ENCODE measurements at places on chromosomes 4 and X.
A peak's percentile ranks its signal among the peaks of the same experiment; 100 is the strongest.

DNA sequence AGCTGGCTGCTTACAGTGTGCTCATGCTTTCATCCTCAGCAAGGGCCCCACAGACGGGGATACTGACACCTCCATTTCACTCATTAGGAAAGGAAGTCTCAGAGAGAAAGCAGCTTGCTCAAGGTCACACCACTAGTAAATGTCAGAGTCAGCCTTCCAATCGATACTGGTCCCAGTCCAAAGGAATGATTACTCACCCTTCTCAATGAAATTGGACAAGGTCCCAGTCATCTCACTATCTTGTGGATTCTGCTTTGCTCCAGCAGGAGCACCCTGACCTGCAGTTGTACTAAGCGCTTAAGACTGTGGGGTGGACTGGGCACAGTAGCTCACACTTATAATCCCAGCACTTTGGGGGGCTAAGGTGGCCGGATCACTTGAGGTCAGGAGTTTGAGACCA is 132.2 kb upstream of the SLC34A2 start:
- H3K4me1 ChIP-seq, result no peaks in the 10 kb centered on the region
- no peak overlapping the region for H3K27ac ChIP-seq
- no peak for DNase-seq
- H3K4me3 ChIP-seq, result no peak overlapping the region

- no peak overlapping the region for H3K27ac ChIP-seq
- H3K27me3 ChIP-seq, result no peaks in the 10 kb centered on the region
- H3K4me1 ChIP-seq, result peaks cover 9% of the 10 kb centered on the region
- H3K36me3 ChIP-seq, result no peaks in the 10 kb centered on the region
These were observed 31.5 kb downstream of the REELD1 start for GRCh38 chr4:146245850-146246249.

DNA sequence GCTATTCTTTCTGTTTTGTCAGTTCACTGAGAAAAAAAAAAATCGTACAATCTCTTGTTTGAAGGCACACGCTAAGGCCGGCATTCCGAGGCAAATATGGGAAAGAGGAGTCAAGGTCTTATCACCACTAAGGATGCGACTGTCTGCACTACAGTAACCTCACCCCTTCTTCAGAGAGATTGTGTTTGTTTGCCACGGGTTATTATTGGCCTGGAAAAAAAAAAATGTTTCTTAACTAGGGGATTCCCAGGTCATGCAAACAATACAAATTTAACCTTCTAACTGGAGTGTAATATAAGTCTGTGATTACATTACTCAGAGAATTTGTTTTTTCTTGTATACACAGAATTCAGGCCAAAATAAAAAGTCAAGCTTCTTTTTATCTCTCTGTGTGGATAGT is 168.3 kb downstream of the TMA16 start:
- H3K27me3 ChIP-seq, result no peaks in the 10 kb centered on the region
- peak overlapping the region; percentile 94 for H3K27ac ChIP-seq
- no peaks in the 10 kb centered on the region for H3K36me3 ChIP-seq
- H3K4me1 ChIP-seq, result peaks cover 61% of the 10 kb centered on the region
- no peak overlapping the region for H3K4me3 ChIP-seq

GRCh38 chr4:153234885-153235284 is 30.6 kb downstream of the TRIM2 start:
- no peaks in the 10 kb centered on the region for H3K27me3 ChIP-seq
- no peaks in the 10 kb centered on the region for H3K4me1 ChIP-seq
- H3K4me3 ChIP-seq, result no peak overlapping the region

- H3K27ac ChIP-seq, result no peak within 1 kb of the TSS
- peaks cover 5% of the 10 kb centered on the region for H3K27me3 ChIP-seq
- H3K4me3 ChIP-seq, result no peak within 1 kb of the TSS
- no peaks in the 10 kb centered on the region for H3K4me1 ChIP-seq
- DNase-seq, result no peak
- H3K36me3 ChIP-seq, result no peaks in the 10 kb centered on the region
These were observed at the start of gene IL1RAPL2 for GRCh38 chrX:104565791-104566680. Gene IL1RAPL2 (plus strand): TSS chrX:104566199.

- no peak overlapping the region for H3K27ac ChIP-seq
- H3K36me3 ChIP-seq, result no peaks in the 10 kb centered on the region
- H3K4me3 ChIP-seq, result no peak overlapping the region
- no peaks in the 10 kb centered on the region for H3K27me3 ChIP-seq
- no peaks in the 10 kb centered on the region for H3K4me1 ChIP-seq
These were observed 40.4 kb upstream of the HMX1 start for GRCh38 chr4:8912089-8912455.

DNA sequence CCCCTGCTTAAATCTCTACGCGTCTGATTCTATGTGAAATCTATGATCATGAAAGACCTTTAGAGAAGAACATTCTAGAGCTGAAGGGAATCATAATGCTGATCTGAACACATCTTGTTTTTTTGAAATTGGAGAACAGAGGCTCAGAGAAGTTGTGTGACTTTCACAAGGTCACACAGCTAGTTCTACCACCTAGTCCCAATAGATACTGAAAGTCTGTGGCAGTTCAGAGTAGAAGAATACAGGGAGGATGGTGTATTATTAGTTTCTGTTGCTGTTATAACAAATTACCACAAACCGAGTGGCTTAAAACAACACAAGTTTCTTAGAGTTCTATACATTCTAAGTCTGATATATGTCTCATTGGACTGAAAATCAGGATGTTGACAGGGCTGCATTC is 14.5 kb downstream of the CYP2U1 start:
- no peak overlapping the region for H3K4me3 ChIP-seq
- DNase-seq, result no peak
- H3K27me3 ChIP-seq, result no peaks in the 10 kb centered on the region
- peaks cover 2% of the 10 kb centered on the region for H3K36me3 ChIP-seq

DNA sequence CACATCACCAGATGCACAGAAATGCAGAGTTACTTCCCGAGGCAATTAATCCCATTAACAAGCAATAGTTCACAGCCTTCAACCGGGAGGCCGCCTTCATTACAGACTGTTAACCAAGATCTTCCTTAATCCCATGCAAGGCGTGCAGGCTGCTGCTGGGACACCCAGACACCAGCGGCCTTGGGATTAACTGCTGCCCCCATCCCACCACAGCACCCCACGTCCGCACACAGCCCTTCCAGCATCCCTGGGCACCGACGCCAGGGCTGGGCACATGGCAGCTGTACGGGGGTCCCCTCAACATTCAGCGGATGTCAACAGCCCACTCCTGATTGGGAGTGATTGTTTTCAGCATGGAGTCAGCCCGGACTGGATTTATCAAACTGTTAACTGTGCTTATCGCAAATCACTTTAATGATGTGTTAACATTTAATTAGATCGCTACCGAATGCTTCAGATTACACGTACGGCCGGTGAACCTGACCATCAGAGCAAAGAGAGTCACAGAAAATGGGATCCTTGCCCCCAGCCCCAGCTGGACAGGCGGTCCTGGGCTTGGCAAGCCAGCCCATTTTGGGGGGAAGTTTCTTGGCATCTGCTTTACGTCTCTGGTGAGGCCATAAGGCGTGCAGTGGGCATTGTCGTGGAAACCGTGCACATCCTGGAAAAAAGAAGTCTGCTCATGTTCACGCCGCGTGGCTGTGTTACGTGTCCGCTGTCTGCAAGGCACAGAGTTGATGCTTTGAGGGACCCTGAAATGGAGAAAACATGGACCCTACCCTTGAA is 126.4 kb downstream of the HMX1 start:
- H3K4me1 ChIP-seq, result no peaks in the 10 kb centered on the region
- H3K36me3 ChIP-seq, result no peaks in the 10 kb centered on the region
- no peak overlapping the region for H3K4me3 ChIP-seq

DNA sequence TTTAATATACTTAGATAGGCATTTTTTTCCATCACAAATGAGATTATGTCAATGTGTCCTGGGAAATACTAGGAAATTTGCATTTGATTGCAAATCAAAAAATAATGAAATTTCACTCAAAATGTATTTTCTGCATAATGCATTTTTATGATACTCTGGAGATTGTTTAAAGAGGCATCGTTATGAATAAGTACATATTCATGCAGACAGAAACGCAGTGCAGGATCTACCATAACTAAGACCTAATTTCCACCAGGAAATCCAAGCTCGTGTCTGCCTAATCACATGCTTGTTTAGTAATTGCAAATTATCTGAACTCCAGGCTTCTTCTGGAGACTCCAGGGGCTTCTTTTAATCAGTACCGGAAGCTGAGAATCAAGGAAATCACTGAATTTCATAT is 163.5 kb upstream of the MXRA5 start:
- H3K4me3 ChIP-seq, result no peak overlapping the region
- no peak for DNase-seq
- H3K36me3 ChIP-seq, result no peaks in the 10 kb centered on the region

GRCh38 chr4:83074086-83074704 is 39.2 kb downstream of the COPS4 start:
- H3K27me3 ChIP-seq, result no peaks in the 10 kb centered on the region
- peaks cover 16% of the 10 kb centered on the region for H3K4me1 ChIP-seq
- DNase-seq, result peak; percentile 85

GRCh38 chr4:13612569-13612968 is 15.0 kb downstream of the BOD1L1 start:
- no peaks in the 10 kb centered on the region for H3K27me3 ChIP-seq
- H3K36me3 ChIP-seq, result peaks cover 18% of the 10 kb centered on the region
- peaks cover 57% of the 10 kb centered on the region for H3K4me1 ChIP-seq
- no peak for DNase-seq

- no peak for DNase-seq
- no peaks in the 10 kb centered on the region for H3K27me3 ChIP-seq
- H3K4me3 ChIP-seq, result no peak overlapping the region
- peaks cover 9% of the 10 kb centered on the region for H3K4me1 ChIP-seq
- no peak overlapping the region for H3K27ac ChIP-seq
- H3K36me3 ChIP-seq, result no peaks in the 10 kb centered on the region
These were observed 8.2 kb downstream of the MSANTD1 start for GRCh38 chr4:3257103-3257555.

GRCh38 chrX:8724300-8724699 is 7.6 kb downstream of the ANOS1 start:
- no peaks in the 10 kb centered on the region for H3K4me1 ChIP-seq
- H3K27me3 ChIP-seq, result no peaks in the 10 kb centered on the region
- no peaks in the 10 kb centered on the region for H3K36me3 ChIP-seq
- H3K27ac ChIP-seq, result no peak overlapping the region
- DNase-seq, result no peak

DNA sequence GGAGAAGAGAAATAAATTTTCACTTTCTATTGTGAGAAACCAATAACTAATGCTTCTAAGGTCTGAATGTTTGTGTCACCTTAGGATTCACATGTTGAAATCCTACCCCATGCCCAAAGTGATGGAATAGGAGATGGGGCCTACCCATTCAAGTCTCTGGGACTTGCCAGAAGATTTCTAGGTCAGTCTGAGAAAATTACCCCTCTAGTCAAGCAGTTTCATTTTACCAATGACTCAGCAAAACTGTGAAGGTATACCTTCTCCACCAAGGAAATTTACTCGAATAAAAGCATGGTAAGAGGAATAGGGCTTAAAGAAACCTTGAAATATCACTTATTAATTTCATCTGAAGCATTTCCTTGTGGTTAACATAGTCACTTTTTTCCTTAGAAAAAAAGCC is 23.5 kb upstream of the PAPSS1 start:
- no peak overlapping the region for H3K4me3 ChIP-seq
- H3K27ac ChIP-seq, result no peak overlapping the region
- H3K4me1 ChIP-seq, result no peaks in the 10 kb centered on the region

- no peaks in the 10 kb centered on the region for H3K27me3 ChIP-seq
- no peak for DNase-seq
- no peaks in the 10 kb centered on the region for H3K4me1 ChIP-seq
- no peak overlapping the region for H3K4me3 ChIP-seq
- H3K36me3 ChIP-seq, result no peaks in the 10 kb centered on the region
These were observed 223.8 kb upstream of the MAGEC2 start for GRCh38 chrX:142428916-142429315.

DNA sequence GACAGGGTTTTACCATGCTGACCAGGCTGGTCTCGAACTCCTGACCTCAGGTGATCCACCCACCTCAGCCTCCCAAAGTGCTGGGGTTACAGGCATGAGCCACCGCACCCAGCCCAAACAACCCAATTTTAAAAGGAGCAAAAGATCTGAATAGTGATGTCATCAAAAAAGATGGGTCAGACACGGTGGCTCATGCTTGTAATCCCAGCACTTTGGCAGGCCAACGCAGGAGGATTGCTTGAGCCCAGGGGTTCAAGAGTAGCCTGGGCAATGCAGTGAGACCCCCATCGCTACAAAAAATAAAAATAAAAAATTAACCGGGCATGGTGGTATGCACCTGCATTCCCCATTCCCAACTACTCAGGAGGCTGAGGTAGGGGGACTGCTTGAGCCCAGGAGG is 6.1 kb downstream of the ELF2 start:
- peaks cover 5% of the 10 kb centered on the region for H3K4me1 ChIP-seq
- no peaks in the 10 kb centered on the region for H3K27me3 ChIP-seq
- no peak overlapping the region for H3K4me3 ChIP-seq
- H3K36me3 ChIP-seq, result no peaks in the 10 kb centered on the region
- no peak for DNase-seq

- DNase-seq, result no peak
- H3K27ac ChIP-seq, result no peak overlapping the region
- H3K36me3 ChIP-seq, result no peaks in the 10 kb centered on the region
- no peaks in the 10 kb centered on the region for H3K27me3 ChIP-seq
These were observed 92.4 kb downstream of the PPP2R2C start for GRCh38 chr4:6379767-6380745.

DNA sequence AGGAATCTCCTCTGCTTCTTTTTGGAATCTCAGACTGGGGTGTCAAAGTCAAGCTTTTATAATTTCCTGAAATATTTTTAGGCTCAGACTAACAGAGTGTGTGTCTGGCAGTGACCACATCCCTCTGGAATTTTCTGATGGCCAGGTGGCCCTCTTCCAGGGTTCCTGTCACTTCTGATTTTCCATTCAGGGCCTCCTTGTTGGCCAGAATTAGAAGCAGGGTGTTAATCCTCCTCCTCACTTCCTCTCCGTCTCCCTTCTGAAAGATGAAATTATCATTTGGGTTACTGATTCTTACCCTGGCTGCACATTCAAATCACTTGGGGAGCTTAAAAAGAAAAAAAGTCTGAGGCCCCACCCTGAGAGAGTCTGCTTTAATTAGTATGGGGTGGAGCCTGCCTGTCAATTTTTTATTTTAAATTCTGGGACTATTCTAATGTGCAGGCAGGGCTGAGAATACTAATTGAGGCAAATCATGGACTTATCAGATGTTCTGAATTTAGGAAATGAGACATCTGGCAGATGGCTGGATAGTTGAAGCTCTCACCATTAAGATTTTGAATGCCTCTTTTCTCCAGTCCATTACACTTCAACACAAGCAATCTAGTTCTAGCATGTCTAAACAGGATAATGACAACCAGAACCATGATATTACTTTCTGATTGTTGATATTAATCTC is 43.2 kb downstream of the HAND2 start:
- H3K27ac ChIP-seq, result no peak overlapping the region
- H3K4me1 ChIP-seq, result no peaks in the 10 kb centered on the region
- no peaks in the 10 kb centered on the region for H3K27me3 ChIP-seq
- no peak for DNase-seq
- no peak overlapping the region for H3K4me3 ChIP-seq

Data from B cell (primary cell).